Naive thymus-derived CD4-positive, alpha-beta T cell (primary cell): ENCODE measurements at places on chromosomes 13 and 19. TPM values are rescaled to one million over a fixed set of nuclear protein-coding genes. Genes with fewer than 3 reads are reported as not detected.

- DNase-seq = no peak
These were observed 14.9 kb downstream of the UBL3 start for GRCh38 chr13:29835280-29836061.

- no peak for DNase-seq
These were observed 196.5 kb downstream of the TEX29 start for GRCh38 chr13:111516712-111517640.

GRCh38 chr13:26326562-26326961, 72.6 kb downstream of the CDK8 start:
- DNase-seq = no peak

DNA sequence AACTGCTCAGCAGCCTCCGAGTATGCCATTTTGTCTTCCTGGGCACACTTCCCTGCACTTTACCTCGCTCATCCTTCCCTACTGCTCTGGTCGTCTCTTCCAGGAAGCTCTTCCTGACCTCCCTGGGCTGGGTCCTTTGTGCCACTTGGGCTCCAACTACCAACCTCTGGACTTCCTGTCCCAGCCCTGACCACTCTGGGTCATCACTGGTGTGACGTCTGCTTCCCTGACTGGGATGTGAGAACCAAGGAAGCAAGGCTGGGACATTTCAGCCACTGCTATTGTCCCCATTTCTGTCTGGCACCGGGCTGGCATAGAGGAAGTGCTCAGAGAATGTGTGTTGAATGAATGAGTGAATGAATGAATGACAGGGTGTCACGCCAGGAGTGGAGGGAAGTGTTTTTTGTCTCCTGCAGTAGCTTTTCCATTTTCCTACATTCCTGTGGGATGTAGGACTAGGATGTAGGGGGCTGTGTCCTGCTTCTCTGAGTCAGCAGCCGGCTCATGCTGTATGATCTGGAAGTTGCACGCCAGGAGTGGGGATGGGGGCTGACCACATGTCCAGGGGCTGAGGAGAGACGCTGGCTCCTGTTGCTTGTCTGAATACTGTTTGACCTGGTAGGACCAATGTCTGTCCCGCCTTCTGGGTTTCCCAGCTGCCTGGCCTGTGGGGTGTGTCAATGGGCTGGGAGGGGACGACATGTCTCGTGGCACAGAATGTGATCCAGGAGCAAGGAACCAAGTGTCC, 14.7 kb downstream of the NOVA2 start:
- no peak for DNase-seq

DNA sequence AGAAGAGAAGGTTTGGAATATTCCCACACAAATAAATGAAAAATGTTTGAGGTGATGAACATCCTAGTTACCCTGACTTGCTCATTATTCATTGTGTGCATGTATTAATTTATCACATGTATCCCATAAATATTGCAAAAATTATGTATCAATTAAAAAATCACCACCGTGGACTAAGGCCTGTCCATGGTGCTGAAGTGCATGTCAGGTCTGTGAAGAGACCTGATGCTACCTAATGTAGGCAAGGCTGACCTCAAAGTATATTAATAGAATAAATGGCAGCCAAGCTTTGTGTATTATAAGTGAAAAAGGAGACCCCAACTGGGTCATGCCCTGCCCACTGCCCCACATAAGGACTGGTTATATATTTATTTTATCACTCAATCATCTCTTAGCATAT, 34.4 kb upstream of the ZNF835 start:
- no peak for DNase-seq

DNA sequence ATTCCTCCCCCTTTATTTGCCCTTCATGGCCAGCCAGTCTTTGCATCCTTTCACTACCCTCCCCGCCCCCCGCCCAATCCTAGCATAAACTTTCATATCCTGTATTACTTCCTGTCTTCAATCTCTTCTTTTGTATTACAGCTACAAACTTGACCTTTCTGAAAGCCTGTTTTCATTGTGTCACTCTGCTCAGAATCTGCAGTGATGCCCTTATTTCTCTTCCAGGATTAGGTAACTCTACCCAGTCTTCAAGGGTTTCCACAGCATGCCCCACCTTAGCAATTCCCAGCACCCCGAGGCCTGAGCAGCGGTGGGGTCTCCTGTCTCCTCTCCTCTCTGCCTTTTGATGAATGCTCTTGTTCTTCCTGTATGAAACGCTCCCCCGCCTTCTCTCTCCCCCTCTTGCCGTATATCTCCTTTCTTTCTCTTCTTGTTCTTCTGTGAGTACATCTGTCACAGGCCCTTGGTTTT, 145.6 kb downstream of the SHISA2 start:
- no peak for DNase-seq

- no peak for DNase-seq
These were observed 28.3 kb downstream of the EFNA2 start for GRCh38 chr19:1313695-1314613.

GRCh38 chr13:110822669-110822945, 92.3 kb downstream of the ANKRD10 start:
- DNase-seq = no peak

DNA sequence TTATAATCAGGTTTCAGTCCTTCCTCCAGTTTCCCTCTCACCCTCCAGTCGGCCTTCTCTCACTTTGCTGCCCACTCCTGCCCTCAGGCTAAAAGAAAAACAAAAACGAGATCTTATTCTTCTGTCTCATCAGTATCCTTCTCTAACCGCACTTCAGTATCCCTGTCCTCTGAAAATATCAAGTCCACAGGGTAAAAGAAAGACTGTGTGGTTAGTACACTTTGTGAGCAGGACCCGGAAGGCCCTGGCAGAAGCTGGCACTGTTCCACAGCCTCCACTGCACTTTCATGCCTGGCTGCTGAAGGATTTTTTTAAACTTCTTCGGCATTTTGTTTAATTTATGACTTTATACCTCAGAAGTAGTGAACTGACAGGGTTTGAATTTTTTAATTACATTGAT, 51.8 kb downstream of the TM9SF2 start:
- DNase-seq = no peak

GRCh38 chr13:54953786-54954185, 1925.2 kb downstream of the OLFM4 start:
- no peak for DNase-seq

DNA sequence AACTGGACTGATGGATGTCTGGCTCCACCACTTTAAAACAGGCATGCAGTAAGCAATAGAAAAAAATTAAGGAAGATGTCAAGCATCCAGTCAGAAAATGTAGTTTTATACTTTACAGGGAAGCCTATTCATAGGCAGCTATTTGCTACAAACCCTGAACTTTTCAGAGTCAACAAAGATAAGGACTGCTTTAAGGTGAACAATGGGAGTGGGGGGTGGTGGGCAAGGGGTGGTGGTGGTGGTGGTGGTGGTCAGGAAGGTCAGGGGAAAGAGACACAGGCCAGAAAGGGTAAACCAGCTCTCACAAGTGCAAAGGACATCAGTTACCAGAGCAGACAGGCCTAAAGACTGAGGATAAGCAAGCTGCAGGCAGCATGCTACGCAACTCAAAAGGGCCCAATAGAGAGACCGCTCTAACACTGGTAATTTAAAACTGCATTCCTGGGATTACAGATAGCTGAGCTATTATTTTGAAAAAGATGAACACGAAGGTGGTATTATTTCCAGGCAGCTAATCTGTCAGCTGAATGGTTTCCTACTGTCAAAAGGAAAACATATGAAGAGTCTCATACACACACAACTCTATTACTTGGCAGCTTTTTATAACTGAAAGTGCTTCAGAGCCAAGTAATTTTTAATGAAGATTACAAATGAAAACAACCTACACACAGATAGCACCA, 14.8 kb downstream of the BRD4 start:
- no peak for DNase-seq

- DNase-seq = no peak
These were observed 1393.9 kb upstream of the MIR17HG start for GRCh38 chr13:89953581-89953980.

DNA sequence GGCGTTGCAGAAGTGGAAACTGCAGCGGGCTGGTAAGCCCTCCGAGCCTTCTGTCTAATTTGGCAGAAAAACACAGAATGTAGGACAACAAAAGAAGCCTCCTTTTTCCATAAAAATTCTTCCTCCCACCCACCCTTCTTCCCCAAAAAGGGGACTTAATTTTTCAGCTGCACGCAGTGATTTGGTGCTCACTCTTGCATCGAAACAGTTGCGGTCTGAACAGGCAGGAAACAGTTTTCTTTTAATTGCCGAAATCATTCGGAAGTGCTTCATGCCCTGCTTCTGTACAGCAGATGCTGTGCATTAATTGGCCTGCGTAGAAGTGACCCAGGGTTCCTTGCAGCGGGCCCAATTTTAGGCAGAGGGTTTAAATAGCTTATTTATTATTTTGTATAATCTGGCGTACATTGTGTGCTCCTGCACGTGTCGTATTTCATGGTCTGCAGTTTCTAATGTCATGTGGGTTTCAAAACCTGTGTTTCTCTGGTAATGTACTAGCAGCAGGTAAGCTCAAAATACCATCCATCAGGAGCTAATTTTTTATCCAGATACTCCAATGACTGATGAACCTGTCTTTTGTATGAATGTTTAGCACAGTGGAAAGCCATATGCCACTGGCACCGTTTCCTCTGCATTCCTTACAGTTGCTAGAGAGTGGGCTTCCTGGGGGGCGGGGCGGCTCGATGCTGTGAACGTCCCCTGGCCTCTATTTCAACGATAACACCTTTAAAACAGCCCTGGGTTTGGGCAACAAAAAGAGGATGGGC, 66.6 kb downstream of the GGACT start:
- DNase-seq = no peak

DNA sequence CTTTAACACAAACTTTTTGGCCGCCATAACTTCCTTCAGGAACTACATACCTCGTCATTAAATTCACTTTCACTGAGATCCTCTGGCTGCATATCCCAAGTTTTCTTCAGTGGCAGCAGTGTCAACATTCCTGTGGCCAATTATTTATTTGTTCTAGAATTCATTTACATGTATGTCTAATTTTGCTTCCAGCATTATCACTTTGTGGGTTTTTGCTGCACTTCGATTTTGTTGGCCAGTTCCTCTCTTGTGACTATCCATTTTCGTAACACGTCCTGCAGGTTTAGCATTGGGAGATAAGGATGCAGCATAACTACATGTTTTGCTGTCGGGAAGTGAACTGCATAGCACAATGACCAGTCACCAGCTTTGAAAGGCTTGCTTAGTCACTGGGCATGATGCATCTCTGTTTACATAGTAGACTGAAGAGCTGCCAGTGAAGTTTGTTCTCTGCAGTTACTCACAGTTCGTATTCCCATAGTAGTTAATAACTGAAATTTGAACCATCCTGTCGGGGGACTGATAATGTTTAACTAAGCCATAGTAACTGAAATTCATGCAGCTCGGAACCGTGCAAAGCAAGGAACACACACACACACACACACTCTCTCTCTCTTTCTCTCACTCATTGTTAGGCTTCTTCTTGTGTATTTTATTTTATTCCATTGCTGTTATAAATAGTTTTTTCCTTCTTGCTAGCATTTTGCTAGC, 28.3 kb downstream of the ZNF507 start:
- DNase-seq = no peak

GRCh38 chr19:44755219-44755618, 6.7 kb downstream of the BCL3 start:
- no peak for DNase-seq

- DNase-seq = no peak
These were observed at the start of gene CEBPA for GRCh38 chr19:33302175-33302973. Gene CEBPA (minus strand): TSS chr19:33302534. CDS start chr19:33302414, 120 bp downstream.

GRCh38 chr13:46006688-46007452, 45.7 kb downstream of the ZC3H13 start:
- DNase-seq = no peak

DNA sequence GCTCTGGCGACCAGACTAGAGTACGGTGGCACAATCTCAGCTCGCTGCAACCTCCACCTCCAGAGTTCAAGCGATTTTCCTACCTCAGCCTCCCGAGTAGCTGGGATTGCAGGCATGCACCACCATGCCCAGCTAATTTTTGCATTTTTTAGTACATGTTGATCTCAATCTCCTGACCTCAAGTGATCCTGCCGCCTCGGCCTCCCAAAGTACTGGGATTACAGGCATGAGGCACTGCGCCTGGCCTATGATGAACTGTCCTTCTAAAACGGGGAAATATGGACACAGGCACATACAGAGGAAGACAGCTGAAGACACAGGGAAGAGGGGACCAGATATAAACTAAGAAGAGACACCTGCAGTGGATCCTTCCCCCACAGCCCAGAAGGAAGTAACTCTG, 12.7 kb downstream of the CLEC4M start:
- no peak for DNase-seq

DNA sequence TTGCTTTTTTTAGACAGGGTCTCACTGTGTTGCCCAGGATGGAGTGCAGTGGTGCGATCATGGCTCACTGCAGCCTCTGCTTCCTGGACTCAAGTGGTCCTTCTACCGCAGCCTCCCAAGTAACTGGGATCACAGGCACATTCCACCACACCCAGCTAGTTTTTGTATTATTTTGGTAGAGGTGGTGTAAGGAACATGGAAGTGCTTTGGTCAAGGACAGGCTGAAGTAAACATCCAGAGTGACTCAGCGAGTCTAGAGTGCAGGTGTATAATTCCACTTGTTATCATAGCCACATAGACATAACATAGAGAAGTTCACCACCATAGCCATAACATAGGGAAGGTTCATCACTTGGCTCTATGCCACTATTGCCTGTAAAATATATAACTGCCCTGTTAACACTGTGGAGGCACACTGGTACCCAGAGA, 98.6 kb downstream of the RBM26 start:
- no peak for DNase-seq

DNA sequence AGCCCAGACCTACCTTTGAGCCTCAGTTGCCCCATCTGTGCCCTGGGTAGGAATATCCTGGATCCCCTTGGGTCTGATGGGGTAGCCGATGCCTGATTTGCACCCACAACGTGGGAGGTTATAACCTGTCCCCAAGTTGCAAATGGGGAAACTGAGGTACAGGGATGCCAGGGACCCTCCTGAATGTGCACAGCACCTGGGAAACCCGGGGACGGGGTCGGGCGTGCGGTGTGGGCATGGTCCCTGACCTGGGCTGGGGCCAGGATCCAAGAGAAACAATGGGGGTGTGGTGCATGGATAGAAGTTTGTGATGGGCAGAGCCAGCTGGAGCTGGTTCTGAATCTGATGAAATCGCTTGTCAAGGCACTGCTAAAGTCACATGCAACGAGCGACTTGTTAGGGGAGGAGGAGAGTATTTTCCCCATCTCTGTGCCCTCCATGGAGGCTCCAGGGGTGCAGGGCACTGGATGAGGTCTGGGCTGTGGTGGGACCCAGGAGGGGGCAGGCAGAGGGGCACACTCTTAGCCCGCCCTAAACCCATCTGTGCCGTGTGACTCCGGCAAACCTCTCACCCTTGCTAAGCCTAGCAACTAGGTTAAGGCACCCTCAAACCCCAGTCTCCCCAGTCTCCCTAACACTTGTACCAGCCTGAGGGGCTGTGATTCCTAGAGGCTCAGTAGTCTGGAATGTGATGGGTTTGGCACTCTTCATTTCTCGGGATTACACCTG, 749 bp downstream of the GDF15 start:
- DNase-seq = no peak

Gene KLF1
- 0.23 and 0.41 TPM in 2 replicates for total RNA-seq

Gene ADM5
- total RNA-seq = 3.5 TPM

Gene KLK3
- total RNA-seq = not detected in 2 replicates

Gene SMIM44
- total RNA-seq = not detected

Gene SPACA6
- total RNA-seq = 7.5 and 8.0 TPM in 2 replicates

Gene PPM1N
- 8.4 TPM for total RNA-seq

Gene TPGS1
- total RNA-seq = 21.2 and 21.6 TPM in 2 replicates

Gene ODAD3
- not detected for total RNA-seq

Gene ZNF208
- 0.28 TPM in 1 of 2 replicates, not detected in the other for total RNA-seq

Gene SUGP1
- 96.6 TPM for total RNA-seq
